Activated T-helper 1 cell treated with anti-CD3 and anti-CD28 coated beads, Interleukin-2, amount 50 U/mL, for 16 hours (primary cell): ENCODE measurements at places on chromosomes 1 and 21.

DNA sequence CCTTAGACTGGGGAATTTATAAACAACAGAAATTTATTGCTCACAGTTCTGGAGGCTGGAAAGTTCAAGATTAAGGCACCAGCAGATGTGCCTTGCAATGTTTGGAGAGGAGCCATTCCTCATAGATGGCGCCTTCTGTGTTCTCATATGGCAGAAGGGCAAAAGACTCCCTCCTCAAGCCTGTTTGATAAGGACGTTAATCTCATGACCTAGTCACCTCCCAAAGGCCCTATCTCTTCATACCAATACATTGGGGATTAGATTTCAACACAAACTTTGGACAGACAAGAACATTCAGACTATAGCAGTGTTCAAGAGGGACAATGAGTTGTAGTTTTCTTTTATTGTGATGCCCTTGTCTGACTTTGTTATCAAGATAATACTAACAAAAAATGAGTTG, 34.3 kb downstream of the PSMG1 start:
- DNase-seq, result no peak

GRCh38 chr21:28771790-28772501, 220.7 kb downstream of the LTN1 start:
- DNase-seq, result no peak

DNA sequence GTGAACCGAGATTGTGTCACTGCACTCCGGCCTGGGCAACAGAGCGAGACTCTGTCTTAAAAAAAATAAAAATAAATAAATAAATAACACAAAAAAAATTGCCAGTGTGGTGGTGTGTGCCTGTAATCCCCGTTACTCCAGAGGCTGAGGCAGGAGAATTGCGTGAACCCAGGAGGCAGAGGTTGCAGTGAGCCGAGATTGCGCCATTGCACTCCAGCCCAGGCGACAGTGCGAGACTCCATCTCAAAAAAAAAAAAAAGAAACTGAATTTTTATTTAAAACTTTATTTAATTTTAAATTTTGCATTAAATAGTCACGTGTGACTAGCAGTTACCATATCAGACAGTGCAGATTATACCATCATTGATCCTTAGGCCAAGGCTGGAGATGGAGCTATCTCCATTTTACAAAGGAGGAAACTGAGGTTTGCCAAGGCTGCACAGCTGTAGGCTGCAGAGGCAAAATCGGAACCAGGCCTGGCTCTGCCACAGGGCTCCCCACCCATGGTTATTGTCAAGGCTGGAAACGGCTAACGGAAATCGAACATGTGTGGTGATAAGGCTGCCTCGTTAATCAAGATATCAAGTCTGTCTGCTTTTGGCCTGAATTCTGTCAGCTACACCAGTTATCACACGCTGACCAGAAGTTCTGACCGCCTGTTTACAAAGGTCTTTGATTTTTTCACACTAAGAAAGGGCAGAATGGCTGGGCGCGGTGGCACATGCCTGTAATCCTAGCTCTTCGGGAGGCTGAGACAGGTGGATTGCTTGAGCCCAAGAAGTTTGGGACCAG, 20.5 kb downstream of the HSPG2 start:
- no peak for DNase-seq

GRCh38 chr1:17244821-17245740, 3.8 kb upstream of the PADI3 start:
- no peak for DNase-seq

DNA sequence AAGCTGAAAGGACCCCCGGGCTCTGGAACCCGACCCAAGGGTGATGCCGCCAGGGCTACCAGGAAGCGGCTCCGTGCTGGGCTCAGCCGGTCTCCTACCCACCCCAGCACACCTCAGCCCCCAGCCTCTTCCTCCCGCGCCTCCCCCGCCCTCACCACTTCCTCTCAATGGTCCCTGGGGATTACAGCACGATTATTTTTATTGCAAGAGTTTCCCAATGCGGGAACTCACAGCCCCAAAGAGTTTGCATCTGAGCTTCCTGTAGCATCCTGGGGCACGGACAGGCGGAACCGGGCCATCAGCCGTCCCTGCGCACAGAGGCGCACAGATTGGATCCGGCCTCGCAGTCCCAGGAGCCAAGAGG, 8.7 kb upstream of the SLX9 start:
- DNase-seq, result no peak

GRCh38 chr1:17689011-17689410, 66.1 kb upstream of the ACTL8 start:
- no peak for DNase-seq

DNA sequence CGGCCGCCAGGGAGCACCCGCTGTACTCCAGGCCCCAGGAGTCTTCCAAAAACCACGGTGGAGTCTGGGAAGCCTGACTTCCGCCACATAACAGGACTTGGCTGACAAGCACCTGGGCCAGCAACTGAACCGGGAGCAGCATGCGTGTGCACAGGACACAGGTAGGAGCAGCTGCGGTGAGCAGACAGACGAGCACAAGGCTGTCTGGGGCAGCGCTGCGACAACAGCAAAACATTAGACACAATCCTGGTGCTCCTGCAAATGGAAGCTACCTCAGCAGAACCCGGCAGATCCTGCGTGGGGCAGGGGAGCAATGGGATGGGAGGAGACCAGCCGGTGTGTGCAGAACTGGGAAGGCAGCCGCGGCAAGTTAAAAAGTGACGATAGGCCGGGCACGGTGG, 80.4 kb downstream of the NPHP4 start:
- DNase-seq, result no peak

GRCh38 chr1:201362906-201363305, 14.6 kb downstream of the TNNT2 start:
- no peak for DNase-seq

- no peak for DNase-seq
These were observed 9.2 kb downstream of the C1orf198 start for GRCh38 chr1:230858918-230859729.

- no peak for DNase-seq
These were observed 120.3 kb downstream of the KCNK2 start for GRCh38 chr1:215202868-215203267.

GRCh38 chr1:117675907-117676430, 70.1 kb downstream of the TENT5C start:
- DNase-seq, result no peak

GRCh38 chr1:46476673-46477072, 13.0 kb upstream of the DMBX1 start:
- no peak for DNase-seq

GRCh38 chr1:194538453-194538852, 1352.0 kb upstream of the B3GALT2 start:
- DNase-seq, result no peak

GRCh38 chr1:194818674-194819073, 1632.3 kb upstream of the B3GALT2 start:
- DNase-seq, result no peak

DNA sequence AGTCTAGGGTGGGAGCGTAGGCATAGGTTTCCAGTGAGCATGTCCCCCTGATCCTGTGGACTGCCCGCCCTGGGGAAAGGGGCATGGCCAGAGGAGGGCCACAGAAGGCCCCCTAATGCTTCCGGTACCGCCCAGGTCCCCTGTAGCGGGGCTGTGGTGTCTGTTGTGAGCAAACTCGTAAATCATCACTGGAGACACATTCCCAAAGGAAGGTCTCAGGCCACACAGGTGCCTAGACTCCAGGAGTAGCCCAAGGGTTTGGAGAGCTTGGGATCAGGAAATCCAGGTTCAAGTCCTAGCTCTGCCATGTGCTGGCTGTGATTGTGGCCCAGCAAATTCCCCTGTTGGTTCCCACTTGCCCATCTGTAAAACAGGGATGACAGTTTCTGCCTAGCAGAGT, 20.2 kb downstream of the NKAIN1 start:
- DNase-seq, result no peak

- no peak for DNase-seq
These were observed 9.3 kb downstream of the GLIS1 start for GRCh38 chr1:53729456-53730223.

- no peak for DNase-seq
These were observed 21.6 kb downstream of the ENO1 start for GRCh38 chr1:8856689-8857412.

DNA sequence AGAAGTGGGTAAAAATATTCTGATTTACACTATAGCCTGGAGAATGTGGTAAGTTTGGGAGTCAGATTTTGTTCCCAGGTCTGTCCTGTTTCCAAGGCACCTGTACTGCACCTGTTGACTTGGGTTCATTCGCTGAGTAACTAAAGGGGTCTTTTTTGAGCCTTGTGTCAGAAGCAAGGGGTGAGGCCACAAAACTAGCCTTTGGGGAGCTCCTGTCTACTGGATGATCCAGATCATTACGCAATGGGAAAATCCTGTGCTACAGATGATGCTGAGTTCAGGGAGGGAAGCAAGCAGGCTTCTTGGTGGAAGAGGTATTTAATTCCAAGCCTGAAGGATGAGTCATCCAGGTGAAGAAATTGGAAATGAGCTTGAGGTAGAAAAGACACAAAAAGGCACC, 424.0 kb downstream of the MATN1 start:
- no peak for DNase-seq

DNA sequence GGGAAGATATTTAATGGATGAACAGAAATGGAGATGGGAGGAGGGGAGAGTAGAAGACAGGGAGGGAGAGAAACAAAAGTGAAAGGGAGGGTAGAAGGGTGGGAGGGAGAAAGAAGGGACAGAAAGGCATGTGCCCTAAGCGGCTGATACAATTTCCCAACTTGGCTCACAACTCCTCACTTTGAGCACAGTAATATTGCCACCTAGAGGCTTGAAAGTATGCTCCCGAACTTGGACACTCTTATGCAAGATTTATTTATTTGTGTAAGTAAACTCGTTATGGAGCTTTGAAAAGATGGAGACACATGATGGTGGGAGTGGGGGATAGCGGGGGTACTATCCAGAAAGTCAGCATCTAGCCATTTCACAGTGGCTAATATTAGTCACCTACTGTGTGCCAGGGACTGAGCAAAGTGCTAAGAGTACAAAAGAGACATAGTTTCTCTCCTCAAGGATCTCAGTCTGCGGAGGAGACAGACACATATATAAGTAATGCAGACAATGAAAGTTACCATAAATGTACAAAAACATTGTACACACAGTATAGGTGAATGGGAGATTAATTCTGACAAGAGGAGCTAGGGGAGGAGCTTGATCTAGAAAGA, 189.7 kb downstream of the SEC16B start:
- no peak for DNase-seq

- DNase-seq, result no peak
These were observed 143.8 kb downstream of the OLFM3 start for GRCh38 chr1:101852936-101853335.

GRCh38 chr1:8955406-8955805, 9.7 kb downstream of the CA6 start:
- no peak for DNase-seq

DNA sequence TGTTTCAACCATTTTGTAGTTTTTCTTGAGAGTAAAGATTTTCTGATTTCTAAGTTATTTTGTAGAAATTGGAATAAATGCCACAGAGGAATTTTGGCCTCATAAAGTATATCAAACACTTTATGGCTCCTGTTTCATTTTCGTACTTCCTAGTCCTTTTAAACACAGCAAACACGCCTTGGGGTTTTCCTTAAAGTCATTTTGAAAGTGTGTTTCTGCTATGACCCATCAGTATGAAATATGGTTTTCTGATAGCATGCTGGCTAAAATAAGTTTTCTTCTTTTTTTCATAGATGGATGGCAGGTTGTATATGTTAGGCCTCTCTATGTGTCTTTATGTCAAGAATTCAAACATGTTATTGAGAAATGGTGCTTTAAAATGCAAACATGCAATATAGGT, 940.1 kb upstream of the TMPRSS15 start:
- no peak for DNase-seq

- no peak for DNase-seq
These were observed 13.1 kb upstream of the SLC30A1 start for GRCh38 chr1:211591980-211592493.

DNA sequence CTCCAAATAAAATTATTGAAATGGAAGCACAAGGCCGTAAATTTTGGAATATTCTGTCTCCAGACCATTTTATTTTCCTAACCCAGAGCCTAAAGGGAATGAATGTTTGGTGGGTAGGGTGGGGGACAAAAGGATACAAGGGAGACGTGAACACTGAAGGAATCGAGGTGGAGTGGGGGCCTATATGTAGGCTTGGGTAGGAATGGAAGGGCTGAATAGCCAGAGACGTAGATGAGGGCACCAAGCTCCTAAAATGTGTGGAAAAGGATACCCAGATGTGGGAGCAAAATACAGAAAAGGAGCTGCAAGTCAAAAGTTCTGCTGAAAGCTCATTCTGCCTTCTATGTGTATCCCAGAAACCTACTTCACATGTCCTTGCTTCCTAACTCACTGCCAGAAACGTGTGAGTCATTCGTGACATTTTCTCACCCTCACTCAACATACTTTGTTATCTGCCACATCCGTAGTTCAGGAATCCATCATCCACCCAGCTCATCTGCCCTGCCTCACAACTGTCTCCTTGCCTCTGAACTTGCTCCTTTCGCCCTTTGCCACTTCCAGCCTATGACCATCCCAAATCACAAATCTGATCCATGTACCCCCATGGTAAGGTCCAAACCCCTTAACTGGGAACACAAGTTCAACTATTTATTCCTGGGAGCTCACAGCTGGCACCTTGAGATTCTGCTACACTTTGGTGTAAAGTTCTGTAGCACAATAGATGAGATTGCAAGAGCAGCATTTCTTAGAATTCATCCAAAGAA, 84.1 kb upstream of the PRDX6 start:
- DNase-seq, result no peak
